ENCODE measurements at places on chromosomes 4 and X.

DNA sequence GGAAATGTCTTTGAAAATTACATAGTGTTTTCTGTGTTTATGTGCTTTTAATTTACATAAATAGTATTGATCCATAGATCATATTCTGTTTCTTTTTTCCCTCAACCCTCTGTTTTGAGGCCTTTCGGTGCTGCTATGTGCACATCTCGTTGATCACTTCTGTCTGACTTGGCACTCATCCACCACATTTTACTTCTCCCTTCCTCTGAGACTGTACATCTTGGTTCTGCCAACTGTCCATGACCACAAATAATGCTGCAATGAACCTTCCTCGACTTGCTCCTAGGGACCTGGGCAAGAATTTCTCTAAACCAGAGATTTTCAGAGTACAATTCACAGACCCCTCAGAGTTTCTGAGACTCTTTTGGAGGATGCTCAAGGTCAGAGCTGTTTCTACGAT, 74.4 kb downstream of the RTL5 start:
- DNase-seq, result no peak

DNA sequence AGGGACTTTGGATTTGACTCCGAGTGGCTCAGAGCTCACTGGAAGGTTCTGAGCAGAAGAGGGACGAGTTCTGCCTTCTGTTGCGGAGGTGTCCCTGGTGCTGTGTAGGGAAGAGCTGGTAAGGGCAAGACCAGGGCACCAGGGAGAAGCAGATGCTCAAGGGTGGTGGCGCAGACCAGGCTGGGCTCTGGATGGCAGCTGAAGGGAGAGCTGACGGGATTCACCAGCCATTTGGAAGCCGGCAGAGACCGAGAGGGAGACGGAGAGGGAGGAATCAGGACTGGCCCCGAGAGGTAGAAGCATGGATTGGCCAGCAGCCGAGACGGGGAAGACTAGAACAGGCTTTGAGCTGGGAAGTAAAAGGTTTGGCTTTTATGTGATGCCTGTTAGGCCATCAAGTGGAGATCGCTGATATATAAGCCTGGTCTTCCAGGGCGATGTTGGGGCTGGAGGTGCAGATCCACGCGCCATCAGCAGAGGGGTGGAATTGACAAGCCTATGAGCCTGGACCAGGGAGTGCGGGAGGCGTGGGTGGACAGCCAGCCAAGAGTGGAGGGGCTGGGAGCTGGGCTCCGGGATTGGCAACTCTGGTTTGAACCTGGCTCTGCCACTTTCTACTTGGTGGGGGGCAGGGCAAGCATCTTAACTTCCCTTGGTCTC, 43.4 kb downstream of the ADRA2C start:
- no peak for DNase-seq

GRCh38 chr4:180217070-180217469, 2026.1 kb upstream of the TENM3 start:
- no peak for DNase-seq

DNA sequence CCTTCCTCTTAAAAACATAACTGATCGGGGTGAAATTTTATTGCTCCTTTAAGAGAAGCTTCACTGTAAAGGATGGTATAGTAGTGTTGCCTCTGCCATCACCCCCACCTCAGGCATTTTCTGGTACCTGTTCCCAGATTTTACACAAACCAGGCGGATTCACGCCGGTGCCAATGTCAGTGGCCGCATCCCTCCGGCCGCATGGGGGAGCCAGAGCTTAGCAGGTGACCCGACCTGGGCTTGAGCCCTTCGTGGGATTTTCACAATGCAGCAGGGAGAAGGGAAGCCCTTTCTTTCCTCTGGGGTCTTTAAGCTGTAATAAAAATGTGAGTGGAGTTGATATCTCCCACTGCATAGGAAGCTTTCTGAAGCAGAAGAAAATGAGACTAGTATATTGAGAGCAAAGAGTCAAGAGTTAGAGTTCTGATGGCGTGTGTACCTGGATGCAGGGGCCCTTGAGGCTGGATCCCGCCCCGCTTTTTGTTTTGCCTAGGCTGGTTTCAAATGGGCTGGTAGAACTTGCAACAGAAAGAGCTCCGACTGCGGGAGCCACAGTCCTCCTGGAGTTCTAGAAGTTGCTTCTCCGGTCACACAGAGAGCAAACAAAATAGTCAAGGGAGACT, 59.4 kb downstream of the POLR2B start:
- DNase-seq, result no peak

- DNase-seq, result no peak
These were observed 16.3 kb downstream of the OFD1 start for GRCh38 chrX:13750812-13751211.

DNA sequence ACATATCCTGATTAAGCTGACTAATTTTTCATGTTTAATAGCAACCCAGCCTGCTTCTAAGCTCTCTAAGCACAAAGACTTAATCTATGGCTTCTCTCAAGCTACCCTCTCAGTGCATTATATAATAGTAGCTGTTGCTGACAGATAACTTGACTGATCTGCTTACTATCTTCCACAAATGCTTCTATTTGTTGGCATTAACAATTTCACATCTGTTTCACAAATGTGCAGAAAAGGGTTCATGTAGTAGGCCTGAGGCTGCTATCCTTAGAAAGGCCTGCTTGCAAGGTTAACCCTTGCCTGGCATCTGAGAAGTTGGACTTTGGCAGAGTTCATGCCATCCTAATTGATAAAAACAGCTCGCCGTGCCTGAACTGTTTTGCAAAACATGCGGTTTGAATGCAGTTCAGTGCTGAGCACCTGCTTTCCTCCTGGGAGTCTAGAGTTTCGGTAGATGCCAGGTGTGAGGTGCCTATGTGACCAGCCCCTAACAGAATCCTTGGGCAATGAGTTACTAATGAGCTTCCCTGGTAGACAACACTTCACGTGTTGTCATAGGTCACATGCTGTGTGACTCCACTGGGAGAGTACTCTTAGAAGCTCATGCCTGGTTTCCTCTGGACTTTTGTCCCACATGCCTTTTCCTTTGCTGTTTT, 68.4 kb downstream of the NSG1 start:
- DNase-seq, result no peak

DNA sequence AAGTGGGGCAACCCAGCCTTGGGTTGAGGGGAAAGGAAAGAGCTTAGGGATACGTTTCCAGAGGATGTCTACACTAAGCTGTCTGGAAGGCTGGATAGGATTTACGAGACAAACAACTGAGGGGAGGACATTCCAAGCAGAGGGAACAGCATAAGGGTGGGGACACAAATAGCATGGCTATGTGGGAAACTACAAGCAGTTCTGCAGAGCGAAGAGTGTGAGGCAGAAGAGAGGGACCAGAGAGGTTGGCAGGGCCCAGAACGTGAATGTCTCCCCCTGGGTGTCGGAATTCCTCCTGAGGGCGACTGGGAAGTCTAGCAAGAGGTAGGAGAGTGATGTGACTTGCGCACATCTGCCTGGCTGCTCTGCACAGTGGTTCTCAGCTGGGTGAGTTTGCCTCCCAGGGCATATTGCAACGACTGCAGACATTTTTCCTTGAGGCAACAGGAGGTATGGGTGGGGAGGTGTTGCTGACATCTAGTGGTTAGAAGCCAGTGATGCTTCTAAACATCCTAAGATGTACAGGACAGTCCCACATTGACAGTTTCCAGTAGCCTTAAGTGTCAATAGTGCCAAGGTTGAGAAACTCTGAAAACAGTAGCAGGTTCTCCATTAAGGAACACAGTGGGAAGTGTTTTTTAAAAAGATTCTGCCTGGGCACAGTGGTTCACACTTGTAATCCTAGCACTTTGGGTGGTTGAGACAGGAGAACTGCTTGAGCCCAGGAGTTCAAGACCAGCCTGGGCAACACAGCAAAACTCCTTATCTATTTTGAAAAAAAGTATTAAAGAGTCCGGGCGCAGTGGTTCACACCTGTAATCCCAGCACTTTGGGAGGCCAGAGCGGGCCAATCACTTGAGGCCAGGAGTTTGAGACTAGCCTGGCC, 9.2 kb downstream of the NDUFA1 start:
- no peak for DNase-seq

- no peak for DNase-seq
These were observed 18.7 kb upstream of the GLRB start for GRCh38 chr4:157057218-157057617.

DNA sequence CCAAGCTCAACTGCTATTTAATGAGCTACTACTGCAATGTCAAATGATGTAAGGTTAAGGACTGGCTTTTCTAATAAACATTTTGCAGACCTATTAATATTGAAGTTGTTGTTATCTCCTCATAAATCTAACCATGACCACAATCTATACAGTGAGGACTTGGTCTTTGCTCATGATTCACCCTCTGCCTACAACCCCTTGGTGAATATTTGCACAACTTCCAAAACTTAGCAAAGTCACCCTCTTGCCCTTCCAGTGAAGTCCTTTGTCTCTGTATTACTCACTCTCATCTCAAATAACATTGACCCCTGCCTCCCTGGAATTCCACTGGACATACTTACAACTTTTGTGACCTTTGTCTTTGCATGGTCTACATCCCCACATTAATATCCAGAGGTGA, 204.5 kb downstream of the KCNIP4 start:
- DNase-seq, result no peak
